ENCODE measurements at places on chromosomes 5 and 9.

DNA sequence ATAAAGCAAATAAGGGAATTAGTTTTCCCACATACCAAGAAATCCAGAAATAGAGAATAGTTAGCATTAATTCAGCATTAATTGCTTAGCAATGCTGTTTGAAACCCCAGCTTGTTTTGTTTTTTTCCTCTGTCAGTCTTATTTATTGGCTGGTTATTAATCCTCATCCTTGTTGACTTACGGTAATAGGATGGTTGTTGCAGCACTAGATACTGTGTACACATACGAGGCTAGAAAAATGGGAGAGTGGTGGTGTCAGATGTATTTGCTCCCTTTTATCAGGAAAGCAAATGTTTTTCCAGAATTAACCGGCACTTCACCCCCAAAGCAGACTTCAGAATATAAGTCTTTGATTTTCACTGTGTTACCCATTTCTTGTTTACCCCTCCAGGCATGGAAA, 60.4 kb downstream of the ERBIN start:
- DNase-seq, result no peak

- DNase-seq, result no peak
These were observed 152.9 kb downstream of the AUH start for GRCh38 chr9:91208837-91209236.

GRCh38 chr5:66129144-66129543, 15.0 kb upstream of the SREK1 start:
- DNase-seq, result no peak

GRCh38 chr5:89954916-89955315, 454.6 kb downstream of the CETN3 start:
- no peak for DNase-seq

GRCh38 chr5:143006501-143006900, 236.3 kb downstream of the ARHGAP26 start:
- no peak for DNase-seq

- no peak for DNase-seq
These were observed 71.4 kb downstream of the SLF1 start for GRCh38 chr5:94689908-94690307.

DNA sequence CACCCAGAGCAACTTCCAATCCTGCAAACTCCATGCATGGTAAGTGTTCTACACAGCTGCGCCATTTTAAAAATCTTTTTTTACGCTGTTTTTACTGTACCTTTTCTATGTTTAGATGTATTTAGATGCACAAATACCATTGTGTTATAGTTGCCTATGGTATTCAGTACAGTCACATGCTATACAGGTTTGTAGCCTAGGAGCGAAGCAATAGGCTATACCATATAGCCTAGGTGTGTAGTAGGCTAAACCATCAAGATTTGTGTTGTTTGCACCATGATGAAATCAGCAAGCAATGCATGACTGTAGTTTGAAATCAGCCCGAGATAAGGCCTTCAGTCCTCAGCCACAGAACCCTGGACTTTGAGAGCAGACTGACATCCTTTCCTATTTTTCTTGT, 101.2 kb downstream of the LIX1 start:
- no peak for DNase-seq

DNA sequence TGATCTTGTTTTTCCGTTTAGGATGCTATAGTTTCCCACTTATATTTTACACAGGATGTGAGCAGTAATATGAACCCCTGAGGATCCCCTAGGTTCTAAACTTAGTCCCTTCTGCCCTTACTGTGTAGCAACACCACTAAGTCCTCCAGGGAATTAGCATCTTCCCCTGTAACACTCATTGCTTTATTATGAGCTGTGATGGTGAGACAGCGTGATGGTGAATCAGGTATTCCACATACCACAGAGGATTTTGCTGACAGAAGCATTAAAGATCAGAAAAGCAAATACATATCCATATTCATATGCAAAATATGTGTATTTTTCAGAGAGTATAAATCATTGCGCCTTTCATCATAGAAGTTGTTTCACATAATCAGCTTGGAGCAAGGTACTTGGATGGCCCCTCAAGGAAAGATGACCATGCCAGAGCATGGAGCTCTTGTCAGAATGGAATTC, 317.0 kb downstream of the ICE1 start:
- DNase-seq, result no peak

- DNase-seq, result no peak
These were observed 231.4 kb downstream of the MARCHF11 start for GRCh38 chr5:15948190-15948589.

GRCh38 chr5:177599731-177600507, at the start of gene B4GALT7:
Gene B4GALT7, plus strand, starts transcription at chr5:177600132. Its CDS starts 79 bp downstream, at chr5:177600211.
- peak; percentile 76 for DNase-seq

GRCh38 chr5:1371218-1371971, 26.5 kb upstream of the CLPTM1L start:
- no peak for DNase-seq

- no peak for DNase-seq
These were observed 238.1 kb downstream of the FBXL7 start for GRCh38 chr5:15737871-15738664.

DNA sequence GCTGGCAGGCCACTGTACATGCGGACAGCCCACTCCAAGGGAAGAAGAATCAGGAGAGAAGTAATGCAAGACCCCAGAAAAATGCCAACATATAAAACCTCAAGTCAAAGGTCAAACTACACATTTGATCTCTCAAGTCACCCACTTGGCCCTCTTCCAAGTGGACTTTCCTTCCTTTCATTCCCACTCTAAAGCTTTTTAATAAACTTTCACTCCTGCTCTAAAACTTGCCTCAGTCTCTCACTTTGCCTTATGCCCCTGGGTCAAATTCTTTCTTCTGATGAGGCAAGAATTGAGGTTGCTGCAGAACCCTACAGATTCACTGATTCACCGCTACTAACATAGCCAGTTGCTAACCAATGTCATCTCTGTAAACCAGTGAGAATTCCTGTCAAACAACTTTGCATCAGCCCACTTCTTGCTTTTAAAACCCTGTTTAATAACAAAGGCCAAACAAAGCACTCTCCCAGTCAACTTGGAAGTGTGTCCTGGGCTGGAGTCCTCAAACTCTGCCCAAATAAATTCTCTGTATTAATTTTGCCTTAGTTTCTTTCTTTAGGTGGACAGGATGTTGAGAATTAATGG, 6.9 kb upstream of the ATP6V1G1 start:
- DNase-seq, result peak; percentile 34

DNA sequence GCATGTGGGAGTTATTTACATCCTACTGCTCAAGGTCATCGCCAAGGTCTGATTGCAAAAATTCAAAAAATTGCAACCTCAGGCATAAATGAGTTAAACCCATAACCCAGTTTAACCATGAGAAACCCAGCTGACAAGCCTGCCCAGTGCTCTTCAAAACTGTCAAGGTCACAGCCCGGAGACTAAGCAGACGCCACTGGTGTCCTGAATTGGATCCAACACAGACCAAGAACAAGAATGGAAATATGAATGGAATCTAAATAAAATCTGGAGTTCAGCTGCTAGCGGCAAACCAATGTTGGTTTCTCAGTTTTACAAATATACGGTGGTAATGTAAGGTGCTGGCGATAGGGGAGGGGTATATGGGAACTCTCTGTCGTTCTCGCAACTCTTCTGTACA, 201.5 kb upstream of the MVB12B start:
- no peak for DNase-seq

GRCh38 chr5:104998572-104998971, 1436.0 kb upstream of the NUDT12 start:
- no peak for DNase-seq

DNA sequence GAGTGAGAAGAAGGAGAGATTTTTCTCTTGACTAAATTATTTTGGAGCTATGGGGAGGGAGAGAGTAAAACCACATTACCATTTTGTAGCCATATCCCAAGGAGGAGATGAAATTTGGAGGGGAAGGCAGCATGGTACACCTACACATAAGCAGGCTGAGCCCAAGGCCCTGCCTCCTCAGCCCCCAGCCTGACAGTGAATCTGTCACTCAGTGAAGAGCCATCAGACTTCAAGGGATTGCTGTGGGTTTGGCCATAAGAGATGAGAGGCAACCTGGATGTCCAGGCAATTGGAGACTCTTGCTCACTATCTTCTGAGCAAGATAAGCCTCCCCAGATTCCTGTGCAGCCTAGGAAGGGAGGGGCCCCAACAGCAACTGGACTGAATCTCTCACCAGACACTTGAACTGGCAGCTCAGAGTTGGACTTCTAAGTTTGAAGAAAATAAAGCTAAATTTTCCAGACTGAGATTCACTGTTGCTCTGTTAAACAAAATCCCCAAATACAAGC, 216.6 kb downstream of the SEMA6A start:
- no peak for DNase-seq

DNA sequence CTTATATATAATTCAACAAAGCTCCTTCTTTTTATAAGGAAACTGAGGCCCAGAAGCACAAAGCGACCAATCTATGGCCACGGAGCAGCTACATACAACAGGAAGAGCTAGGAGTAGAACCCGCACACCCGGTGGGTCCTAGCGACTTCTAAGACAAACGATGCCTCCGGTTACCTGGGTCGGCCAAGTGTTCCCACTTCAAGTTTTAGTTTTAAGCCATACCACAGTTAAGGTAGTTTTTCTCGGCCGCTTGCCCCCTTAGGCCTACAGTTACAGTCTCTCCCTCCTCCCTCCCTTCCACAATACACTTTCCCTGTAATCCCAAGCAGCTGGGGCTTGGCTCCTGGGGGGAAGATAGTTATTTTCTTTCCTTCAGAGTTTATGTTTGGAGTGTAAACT, 533 bp downstream of the SREK1IP1 start:
- no peak for DNase-seq

- no peak for DNase-seq
These were observed 341.2 kb upstream of the IRX2 start for GRCh38 chr5:3092664-3093063.

- DNase-seq, result no peak
These were observed 172.4 kb downstream of the SEMA6A start for GRCh38 chr5:116402235-116402634.

DNA sequence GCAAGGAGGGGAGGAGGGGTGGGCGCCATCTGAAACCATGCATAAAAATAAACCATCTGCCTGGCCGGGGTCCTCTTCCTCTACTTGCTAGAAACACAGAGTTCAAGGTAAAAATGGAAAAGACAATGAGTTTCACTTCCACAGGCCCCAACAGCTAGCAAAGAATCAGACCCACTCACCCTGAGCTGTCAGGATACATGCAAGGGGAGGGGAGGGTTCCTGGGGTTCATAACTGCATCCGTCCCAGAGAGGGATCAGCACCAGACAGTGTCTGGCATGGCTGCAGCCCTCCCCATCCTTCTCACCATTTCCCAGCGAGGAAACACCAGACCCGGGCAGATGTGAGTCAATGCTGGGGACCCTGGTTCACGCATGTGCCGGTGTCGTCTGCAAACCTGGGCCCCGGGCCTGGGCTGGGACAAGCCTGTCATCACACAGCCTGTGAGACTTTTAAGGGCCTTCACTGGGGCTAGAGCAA, 55.4 kb downstream of the SEMA4D start:
- DNase-seq, result no peak

DNA sequence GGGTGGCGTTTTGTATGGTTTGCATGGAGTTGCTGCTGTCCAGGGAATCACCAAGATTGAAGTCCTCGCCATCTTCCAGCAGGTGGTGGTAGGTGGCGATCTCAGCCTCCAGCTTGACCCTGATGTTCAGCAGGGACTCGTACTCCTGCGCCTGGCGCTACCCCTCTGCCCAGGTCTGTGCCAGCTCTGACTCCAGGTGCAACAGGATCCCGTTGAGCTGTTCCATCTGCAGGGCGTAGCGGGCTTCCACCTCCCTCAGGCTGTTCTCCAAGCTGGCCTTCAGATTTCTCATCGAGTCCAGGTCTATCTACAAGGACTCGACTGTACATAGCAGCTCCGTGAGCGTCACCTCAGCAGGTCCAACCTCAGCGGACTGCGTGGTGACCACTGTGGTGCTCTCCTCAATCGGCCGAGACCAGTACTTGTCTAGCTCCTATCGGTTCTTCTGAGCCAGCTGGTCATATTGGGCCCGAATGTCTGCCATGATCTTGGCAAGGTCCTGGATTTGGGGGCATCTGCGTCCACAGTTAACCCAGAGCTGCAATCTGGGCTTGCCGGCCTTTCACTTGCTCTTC, 1584.8 kb upstream of the ACO1 start:
- no peak for DNase-seq

GRCh38 chr9:98220911-98221310, 28.5 kb upstream of the CORO2A start:
- peak; percentile 20 for DNase-seq

DNA sequence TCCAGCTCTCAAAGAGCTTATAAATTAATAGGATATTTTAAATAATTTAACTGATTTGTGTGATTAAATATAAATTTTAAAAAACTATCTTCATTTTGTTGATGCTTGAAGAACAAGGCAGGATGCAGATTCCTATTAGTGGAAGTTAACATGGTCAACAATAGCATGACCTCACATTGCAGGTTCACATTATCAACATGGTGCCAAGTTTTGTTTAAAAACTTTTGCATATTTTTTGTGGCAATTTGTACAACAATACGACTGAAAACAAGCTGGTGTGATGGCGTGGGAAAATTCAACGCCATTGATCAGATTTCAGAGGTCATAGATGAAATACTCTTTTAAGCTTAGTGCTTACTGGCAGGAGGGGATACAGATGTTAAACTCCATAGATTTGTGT, 114.1 kb upstream of the MYO10 start:
- no peak for DNase-seq

GRCh38 chr9:107316795-107317661, 33.9 kb downstream of the RAD23B start:
- no peak for DNase-seq

GRCh38 chr5:165029099-165029870, 1523.9 kb downstream of the MAT2B start:
- DNase-seq, result peak; percentile 67

GRCh38 chr5:66597183-66597757, 1.1 kb downstream of the MAST4 start:
- DNase-seq, result peak; percentile 33

GRCh38 chr5:11277323-11277722, 516.3 kb upstream of the DAP start:
- DNase-seq, result no peak

DNA sequence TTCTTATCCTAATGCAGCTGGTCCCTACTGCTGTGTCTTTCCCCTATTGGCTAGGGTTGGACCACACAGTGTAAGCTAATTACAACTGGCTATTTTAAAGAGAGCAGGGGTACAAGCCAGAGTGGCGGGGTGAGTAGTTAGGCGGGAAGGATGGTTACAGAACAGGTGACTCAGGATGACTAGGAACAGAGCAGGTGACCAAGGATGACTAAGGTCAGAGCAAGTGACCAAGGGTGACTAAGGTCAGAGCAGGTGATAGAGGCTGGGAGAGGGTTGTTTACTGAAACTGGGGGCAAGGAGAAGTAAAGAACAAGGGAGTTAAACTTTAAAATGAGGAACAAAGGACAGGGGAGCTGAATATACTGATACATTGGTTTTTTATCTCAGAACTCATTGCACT, 125.4 kb downstream of the PTTG1 start:
- no peak for DNase-seq

- DNase-seq, result no peak
These were observed 125.4 kb upstream of the FAM120A start for GRCh38 chr9:93326056-93326455.

GRCh38 chr5:77379558-77380061, 112.5 kb downstream of the WDR41 start:
- DNase-seq, result no peak

- no peak for DNase-seq
These were observed 16.7 kb downstream of the ITGA1 start for GRCh38 chr5:52804387-52804791.

- peak; percentile 91 for DNase-seq
These were observed 211.9 kb downstream of the NXNL2 start for GRCh38 chr9:88746743-88747398.
